ENCODE measurements at places on chromosomes 11 and 22.

DNA sequence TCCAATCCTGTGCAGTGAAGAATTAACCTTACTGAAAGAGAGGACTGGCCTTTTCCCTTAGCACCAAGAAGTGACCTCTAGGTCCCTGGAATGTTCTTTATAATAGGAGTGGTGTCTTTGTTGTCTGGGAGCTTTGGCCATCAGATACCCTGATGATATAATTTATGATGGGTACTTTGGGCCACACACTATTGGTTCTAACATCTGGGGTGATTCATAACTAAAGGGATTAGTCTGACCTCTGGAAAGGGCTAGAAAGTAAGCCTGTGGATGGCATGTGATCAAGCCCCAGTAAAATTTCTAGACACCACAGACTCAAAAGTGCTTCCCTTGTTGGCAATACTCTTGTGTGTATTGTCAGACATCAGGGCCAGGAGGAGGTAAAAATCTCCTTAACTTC lies 891.2 kb downstream of the KCNA4 start:
- no peak for DNase-seq

DNA sequence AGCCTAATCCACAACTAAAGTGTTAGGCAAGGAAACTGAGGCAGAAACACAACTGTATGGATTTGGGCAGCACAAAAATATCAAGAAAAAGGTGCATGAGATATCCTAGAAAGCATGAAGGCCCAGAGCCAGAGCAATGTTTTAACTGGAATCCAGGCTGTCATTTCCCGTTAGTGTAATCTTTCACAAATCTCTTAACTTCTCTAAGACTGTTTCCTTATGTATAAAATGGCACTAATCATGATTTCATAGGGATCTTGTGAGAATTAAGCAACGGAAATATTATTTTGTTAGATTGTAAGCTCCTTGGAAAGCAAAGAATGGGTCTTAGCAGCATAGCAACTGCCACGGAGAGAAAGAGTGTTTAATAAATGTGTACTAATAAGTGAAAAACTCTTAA lies 14.7 kb upstream of the SYTL2 start:
- DNase-seq = no peak

DNA sequence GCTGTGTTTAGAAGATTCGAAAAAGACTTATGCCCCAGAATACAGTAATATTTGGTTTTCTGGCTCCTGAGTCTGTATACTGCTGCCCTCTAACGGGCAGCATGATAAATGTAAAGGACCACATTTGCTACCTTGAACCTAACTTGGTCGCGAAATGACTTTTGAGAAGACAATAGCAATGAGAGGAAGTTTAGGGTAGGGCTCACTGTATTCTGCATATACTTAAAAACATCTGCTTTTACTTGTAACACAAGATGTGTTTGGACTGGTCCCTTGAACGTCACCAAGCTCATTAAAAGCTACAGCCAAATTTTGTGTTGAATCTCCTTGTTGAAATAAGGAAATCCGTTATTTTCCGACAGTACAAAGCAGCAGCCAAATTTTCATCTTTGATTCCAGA lies 309.1 kb downstream of the SWAP70 start:
- peak; percentile 1 for DNase-seq

GRCh38 chr11:111777094-111778046 lies 11.2 kb upstream of the PPP2R1B start:
- DNase-seq = peak; percentile 24

- no peak for DNase-seq
Observed at GRCh38 chr11:28505232-28505631, 397.0 kb downstream of the METTL15 start.

GRCh38 chr11:65833297-65834030 lies at the start of gene SNX32:
TSS of gene SNX32 (plus strand) at chr11:65833963. CDS start at chr11:65834066, 103 bp downstream.
- peak; percentile 83 for DNase-seq

DNA sequence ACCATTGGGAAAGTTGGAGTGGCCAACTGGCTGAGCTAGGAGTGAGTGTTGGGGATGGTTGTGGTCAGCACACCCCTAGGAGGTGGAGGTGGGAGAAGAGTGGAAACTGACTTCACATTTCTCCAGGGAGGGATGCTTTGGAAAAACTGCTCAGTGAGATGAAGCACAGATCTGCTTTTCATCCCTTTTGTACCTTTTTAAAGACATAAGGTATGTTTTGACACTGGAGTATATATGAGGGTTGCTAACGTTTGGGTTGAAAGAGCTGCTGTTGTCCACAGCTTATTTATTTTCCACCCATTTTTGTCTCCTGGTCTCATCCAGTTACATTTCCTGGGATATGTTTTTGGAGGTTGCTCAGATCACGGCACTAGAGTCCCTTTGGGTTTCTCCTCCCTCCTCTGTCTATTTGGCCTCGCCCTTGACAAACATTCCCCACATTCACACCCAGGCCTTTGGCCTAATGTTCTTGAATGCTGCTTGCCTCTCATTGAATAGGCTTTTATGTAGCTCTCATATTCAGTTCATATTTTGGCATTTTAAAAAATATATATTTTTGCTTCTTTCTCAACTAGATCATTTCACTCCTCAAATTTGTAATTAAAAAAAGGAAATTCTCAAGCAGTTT lies 8.3 kb downstream of the SREBF2 start:
- DNase-seq = no peak

- DNase-seq = no peak
Observed at GRCh38 chr22:39080052-39080762, 3.1 kb downstream of the APOBEC3G start.
